Articular chondrocyte of knee joint (primary cell): ENCODE measurements at places on chromosomes 2 and 18. TPM values are rescaled to one million over a fixed set of nuclear protein-coding genes. Genes with fewer than 3 reads are reported as not detected.

The TPO gene
- not detected in 2 replicates for total RNA-seq

The HNRNPLL gene
- total RNA-seq, result 55.3 and 63.6 TPM in 2 replicates

The VWA3B gene
- total RNA-seq, result 0.11 TPM in 1 of 2 replicates, not detected in the other

The PLA2R1 gene
- total RNA-seq, result 30.1 and 35.5 TPM in 2 replicates
